Thyroid gland (tissue), 4 donors: ENCODE measurements at places on chromosomes 5 and 9. TPM values are rescaled to one million over a fixed set of nuclear protein-coding genes. Genes with fewer than 3 reads are reported as not detected.
A peak's percentile ranks its signal among the peaks of the same experiment; 100 is the strongest.

GRCh38 chr9:87991151-87991870 is 17.0 kb upstream of the CDK20 start:
- no peak overlapping the region for H3K4me3 ChIP-seq
- no peaks in the 10 kb centered on the region for H3K27me3 ChIP-seq
- no peak for DNase-seq
- no peaks in the 10 kb centered on the region for H3K4me1 ChIP-seq
- H3K27ac ChIP-seq = no peak overlapping the region

GRCh38 chr5:38450627-38451026 is 105.8 kb downstream of the LIFR start:
- no peaks in the 10 kb centered on the region for H3K4me1 ChIP-seq
- DNase-seq = no peak
- no peak overlapping the region for H3K27ac ChIP-seq
- no peak overlapping the region for H3K4me3 ChIP-seq
- H3K36me3 ChIP-seq = no peaks in the 10 kb centered on the region

DNA sequence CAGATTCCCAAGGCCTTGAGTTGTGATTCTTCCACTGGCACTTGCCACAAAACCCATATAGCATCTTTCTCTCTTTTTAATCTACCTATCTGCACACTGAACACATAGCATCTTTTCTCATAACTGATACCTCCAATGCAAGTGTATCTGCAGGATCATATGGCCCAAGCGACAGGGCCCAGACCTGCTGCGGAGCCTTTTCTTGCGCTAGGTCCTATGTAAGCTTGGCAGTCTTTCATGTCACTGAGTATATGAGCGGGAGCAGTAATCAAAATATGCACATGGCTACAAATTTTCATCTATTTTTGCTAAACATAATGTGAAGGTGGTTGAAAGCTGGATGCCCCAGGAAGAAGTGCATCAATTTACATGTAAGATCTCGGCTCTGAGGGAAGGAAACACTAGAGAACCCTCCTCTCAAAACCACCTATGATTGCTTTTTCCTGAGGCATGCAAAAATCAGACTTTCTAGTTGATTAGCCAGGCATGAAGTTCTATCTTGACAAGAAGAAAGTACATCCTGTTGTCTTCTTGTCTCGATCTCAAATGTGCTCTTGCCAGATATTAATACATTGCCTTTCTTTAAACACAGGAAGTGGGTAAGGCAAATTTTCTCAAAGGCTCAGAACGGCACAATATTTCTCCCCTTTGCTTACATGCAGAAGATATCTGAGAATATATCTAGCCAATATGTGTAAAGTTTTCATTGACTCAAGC is 26.9 kb upstream of the CEMIP2 start:
- H3K4me3 ChIP-seq = no peak overlapping the region
- no peaks in the 10 kb centered on the region for H3K36me3 ChIP-seq
- no peak for DNase-seq
- peaks cover 9% of the 10 kb centered on the region for H3K4me1 ChIP-seq
- no peaks in the 10 kb centered on the region for H3K27me3 ChIP-seq

- peak overlapping the region; percentile 86 for H3K27ac ChIP-seq
- peaks cover 28% of the 10 kb centered on the region for H3K4me1 ChIP-seq
- peaks cover 58% of the 10 kb centered on the region for H3K27me3 ChIP-seq
- peak; percentile 11 for DNase-seq
- H3K4me3 ChIP-seq = peak overlapping the region; percentile 33
Measured at GRCh38 chr5:42951293-42951840, 88.8 kb downstream of the ANXA2R start.

GRCh38 chr5:176405656-176406435 is 10.5 kb downstream of the CLTB start:
- no peak for DNase-seq
- H3K4me3 ChIP-seq = no peak overlapping the region
- H3K4me1 ChIP-seq = no peaks in the 10 kb centered on the region
- H3K27me3 ChIP-seq = no peaks in the 10 kb centered on the region
- no peak overlapping the region for H3K27ac ChIP-seq

The ARHGEF28 gene
- total RNA-seq = 58.8 TPM

DNA sequence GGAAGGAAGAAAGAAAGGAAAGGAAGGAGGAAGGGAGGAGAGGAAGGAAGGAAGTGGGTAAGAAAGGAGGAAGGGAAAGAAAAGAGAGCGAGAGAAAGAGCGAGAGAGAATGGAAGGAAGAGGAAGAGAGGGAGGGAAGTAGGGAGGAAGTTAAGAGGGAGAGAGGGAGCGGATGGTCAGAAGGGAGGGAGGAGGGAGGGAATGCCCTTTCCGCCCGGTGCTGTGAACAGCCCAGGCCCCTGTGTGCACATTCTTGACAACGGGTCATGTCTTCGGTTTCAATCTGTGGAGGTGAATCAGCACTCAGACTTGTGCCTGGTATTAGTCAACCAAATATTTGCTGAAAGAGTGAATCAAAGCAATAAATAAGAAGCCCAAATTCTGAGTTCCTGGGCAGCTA is 39.2 kb downstream of the PRUNE2 start:
- no peaks in the 10 kb centered on the region for H3K4me1 ChIP-seq
- no peak overlapping the region for H3K4me3 ChIP-seq
- no peak overlapping the region for H3K27ac ChIP-seq
- H3K27me3 ChIP-seq = no peaks in the 10 kb centered on the region

- no peaks in the 10 kb centered on the region for H3K36me3 ChIP-seq
- no peak for DNase-seq
- no peaks in the 10 kb centered on the region for H3K4me1 ChIP-seq
Measured at GRCh38 chr9:11135851-11136250, 523.0 kb upstream of the PTPRD start.

- H3K27me3 ChIP-seq = no peaks in the 10 kb centered on the region
- no peak overlapping the region for H3K27ac ChIP-seq
- no peak overlapping the region for H3K4me3 ChIP-seq
- DNase-seq = no peak
Measured at GRCh38 chr9:108812396-108813025, 43.3 kb downstream of the ACTL7B start.

GRCh38 chr9:2418619-2419018 is 203.0 kb upstream of the VLDLR start:
- H3K36me3 ChIP-seq = no peaks in the 10 kb centered on the region
- H3K27ac ChIP-seq = no peak overlapping the region
- H3K4me1 ChIP-seq = no peaks in the 10 kb centered on the region

DNA sequence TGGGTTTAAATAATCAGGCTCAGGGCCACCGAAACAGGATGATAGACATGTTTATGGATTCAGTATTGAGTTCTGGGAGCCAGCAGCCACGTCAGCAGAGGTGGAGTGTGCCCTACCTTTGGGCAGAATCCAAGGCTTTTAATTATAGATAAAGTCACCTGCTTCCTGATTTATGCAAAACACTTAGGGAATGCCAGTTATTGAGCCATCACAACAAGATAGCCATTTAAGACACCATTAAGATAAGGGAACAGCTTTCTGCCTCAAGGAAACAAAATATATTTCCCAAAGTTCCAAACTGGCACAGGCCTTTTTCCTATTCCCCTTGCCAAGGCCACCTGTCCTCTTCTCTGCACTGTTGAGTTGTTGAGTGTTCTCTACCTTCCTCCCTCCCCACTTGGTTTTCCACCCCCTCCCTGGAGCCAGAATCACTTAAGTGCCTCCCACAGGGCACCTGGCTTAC is 2.4 kb downstream of the CCL28 start:
- peaks cover 52% of the 10 kb centered on the region for H3K4me1 ChIP-seq
- no peak overlapping the region for H3K4me3 ChIP-seq
- H3K36me3 ChIP-seq = no peaks in the 10 kb centered on the region
- DNase-seq = peak; percentile 92

GRCh38 chr9:113151696-113152630 is 1.2 kb downstream of the SLC31A2 start:
- H3K4me1 ChIP-seq = peaks cover 11% of the 10 kb centered on the region
- peak; percentile 72 for DNase-seq
- H3K36me3 ChIP-seq = no peaks in the 10 kb centered on the region
- H3K27ac ChIP-seq = peak overlapping the region; percentile 39
- peak overlapping the region; percentile 78 for H3K4me3 ChIP-seq
- no peaks in the 10 kb centered on the region for H3K27me3 ChIP-seq

DNA sequence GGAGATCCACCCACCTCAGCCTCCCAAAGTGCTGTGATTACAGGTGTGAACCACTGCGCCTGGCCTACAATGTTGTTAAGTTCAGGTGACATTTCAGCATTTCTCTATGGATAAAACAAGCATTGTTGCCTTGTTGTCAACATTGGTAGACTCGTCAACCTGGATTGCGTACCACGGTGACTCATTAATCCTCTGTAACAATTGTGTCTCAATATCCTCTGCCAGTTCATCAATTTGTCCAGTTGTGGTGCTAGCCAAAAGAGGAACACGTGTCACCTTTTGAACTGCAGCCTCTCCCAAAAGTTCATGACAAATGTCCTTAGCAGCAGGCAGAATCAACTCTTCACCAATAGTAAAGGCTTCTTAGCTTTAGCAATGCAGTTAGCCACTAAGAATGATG is 46.3 kb upstream of the LARP1 start:
- no peak for DNase-seq
- peaks cover 22% of the 10 kb centered on the region for H3K4me1 ChIP-seq
- H3K36me3 ChIP-seq = no peaks in the 10 kb centered on the region
- no peak overlapping the region for H3K4me3 ChIP-seq
- no peak overlapping the region for H3K27ac ChIP-seq

- no peak for DNase-seq
- H3K4me1 ChIP-seq = peaks cover 22% of the 10 kb centered on the region
- H3K27me3 ChIP-seq = no peaks in the 10 kb centered on the region
- H3K27ac ChIP-seq = peak overlapping the region; percentile 45
- no peak overlapping the region for H3K4me3 ChIP-seq
- H3K36me3 ChIP-seq = no peaks in the 10 kb centered on the region
Measured at GRCh38 chr9:5976674-5977397, 38.6 kb downstream of the RANBP6 start.

DNA sequence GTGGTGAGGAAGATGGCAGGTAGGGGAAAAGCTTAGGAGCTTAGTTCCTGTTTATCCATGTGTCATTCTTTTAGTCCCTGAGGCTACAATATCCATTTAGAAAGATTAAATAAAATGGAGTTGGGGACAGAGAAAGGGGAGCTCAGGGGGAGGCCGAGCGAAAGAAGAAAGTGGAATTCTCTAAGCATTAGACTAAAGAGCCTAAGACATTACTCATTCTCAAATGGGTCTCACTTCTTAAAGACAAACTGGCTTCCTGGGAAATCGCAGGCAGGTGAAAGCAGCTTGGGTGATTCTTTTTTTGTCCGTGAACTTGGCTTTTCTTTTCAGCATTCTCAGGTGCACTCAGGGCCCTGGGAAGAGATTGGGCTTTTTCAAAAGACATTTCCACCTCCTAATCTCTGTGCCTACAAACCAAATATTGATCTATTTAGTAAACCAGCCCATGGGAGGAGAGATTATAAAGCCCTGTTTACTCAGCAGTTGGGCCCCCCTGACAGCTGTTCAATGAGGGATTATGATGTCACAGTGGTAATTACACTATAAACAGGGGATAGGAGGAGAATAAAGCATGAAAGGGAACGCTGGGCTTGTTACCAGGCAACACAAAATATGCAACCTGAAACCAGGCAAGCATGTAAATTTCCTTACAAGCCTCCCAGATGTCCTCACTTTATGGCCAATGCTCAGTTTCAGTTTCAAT is 584.0 kb downstream of the ACTL7B start:
- no peaks in the 10 kb centered on the region for H3K36me3 ChIP-seq
- no peak overlapping the region for H3K4me3 ChIP-seq
- DNase-seq = no peak
- H3K27ac ChIP-seq = no peak overlapping the region
- H3K4me1 ChIP-seq = peaks cover 10% of the 10 kb centered on the region

DNA sequence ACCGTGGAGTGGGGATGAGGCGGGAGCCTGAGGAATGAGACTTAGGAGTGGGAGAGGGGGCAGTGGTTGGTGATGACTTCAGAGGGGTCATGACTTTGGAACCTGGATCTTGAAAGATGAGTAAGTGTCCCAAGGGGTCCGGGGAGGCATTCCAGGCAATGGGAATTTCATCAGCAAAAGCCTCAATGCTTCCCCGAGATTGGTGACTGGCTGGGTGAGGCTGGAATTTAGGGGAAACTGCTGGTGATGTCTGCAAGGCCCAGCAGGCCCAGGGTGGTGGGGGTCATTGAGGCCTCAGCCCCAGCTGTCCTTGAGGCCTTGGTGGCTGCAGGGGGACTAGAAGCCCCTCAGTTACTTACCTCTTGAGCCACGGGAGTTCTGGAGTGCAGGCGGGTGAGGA is 7.5 kb downstream of the NDST1 start:
- H3K4me3 ChIP-seq = no peak overlapping the region
- H3K4me1 ChIP-seq = peaks cover 64% of the 10 kb centered on the region
- H3K27ac ChIP-seq = peak overlapping the region; percentile 96
- no peaks in the 10 kb centered on the region for H3K36me3 ChIP-seq
- DNase-seq = no peak

DNA sequence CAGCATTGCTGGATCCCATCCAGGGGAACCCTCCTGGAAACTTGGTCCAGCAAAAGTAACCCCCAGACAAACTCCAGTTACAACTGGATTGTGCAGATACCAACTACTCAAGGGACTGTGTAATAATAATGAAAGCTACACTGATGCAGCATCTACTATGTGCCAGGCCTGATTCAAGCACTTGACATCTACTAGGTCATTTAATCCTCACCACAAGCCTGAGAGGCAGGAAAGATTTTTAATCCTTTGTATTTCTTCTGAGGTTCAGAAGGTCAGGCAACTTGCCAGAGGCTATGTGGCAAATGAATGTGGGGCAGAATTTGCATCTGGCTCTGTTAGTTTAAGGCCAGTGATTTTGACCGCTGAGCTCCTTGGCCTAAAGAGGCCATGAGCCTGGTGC is 29.5 kb upstream of the FOXI1 start:
- H3K36me3 ChIP-seq = no peaks in the 10 kb centered on the region
- H3K4me1 ChIP-seq = no peaks in the 10 kb centered on the region
- H3K4me3 ChIP-seq = no peak overlapping the region
- no peak for DNase-seq
- H3K27ac ChIP-seq = no peak overlapping the region

GRCh38 chr5:7597059-7597642 is 201.2 kb downstream of the ADCY2 start:
- no peaks in the 10 kb centered on the region for H3K27me3 ChIP-seq
- H3K4me3 ChIP-seq = no peak overlapping the region
- H3K4me1 ChIP-seq = no peaks in the 10 kb centered on the region
- no peak overlapping the region for H3K27ac ChIP-seq
- H3K36me3 ChIP-seq = no peaks in the 10 kb centered on the region

The ZNF483 gene
- 37.1 TPM for total RNA-seq

DNA sequence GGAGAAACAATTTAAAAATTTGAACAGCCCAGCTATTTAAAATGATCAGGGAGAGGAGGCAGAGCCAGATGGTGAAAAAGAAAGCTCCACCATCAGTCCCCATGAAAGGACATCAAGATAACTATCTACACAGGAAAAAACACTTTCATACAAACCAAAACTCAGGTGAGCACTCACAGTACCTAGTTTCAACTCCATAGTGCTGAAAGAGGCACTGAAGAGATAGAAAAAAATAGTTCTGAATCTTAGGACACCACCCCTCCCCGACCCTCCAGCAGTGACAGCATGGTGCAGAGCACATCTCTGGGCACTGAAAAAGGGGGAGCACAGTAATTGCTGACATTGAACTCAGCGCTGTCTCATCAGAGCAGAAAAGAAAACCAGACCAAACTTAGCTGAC is 732.9 kb downstream of the CETN3 start:
- no peak overlapping the region for H3K4me3 ChIP-seq
- H3K4me1 ChIP-seq = no peaks in the 10 kb centered on the region
- no peaks in the 10 kb centered on the region for H3K36me3 ChIP-seq
- no peak for DNase-seq
- no peak overlapping the region for H3K27ac ChIP-seq

The ENTREP1 gene
- 88.1 TPM for total RNA-seq
